H1 (cell line): ENCODE measurements at places on chromosomes 12 and 14.
A peak's percentile ranks its signal among the peaks of the same experiment; 100 is the strongest.

- no peak for DNase-seq
Measured at GRCh38 chr12:107223821-107224220, 130.5 kb upstream of the CRY1 start.

DNA sequence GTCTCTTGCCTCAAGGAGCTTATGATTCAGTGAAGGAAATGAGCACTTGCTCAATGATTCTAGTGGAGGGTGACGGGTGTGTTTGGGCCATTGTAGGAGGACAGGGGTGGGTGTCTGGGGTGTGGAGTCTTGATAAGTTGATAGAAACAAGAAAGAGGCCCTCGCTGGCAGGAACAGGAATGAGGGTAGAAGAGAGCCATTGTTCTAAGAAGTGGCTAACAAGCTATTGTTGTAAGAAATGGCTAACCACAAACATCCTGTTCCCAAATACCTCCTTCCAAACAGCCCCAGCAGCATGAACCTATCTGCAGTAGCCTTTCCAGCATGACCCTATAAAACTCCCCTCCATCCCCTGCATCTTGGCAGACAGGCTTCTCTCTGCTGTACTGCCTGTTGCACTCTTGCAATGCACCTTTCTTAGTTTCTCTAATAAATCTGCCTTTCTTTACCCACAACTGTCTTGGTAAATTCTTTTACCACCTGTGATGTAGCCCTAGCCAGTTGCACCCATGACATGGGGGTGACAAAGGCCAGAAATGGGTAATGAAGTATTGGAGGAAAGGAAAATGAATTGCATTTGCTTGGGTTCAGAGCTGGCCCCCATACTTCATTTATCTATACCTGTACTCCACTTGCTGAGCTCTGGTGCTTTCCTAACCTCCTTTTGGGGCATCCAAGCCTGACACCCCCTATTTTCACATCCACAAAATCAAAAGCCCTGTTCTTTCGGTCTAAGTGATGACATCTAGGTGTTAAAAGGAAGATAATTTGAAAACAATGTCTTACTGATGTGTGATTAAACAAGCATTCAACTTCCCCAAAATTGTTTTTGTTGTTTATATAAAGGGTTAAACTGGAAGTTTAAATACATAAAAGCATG, 389.1 kb downstream of the GRIN2B start:
- no peak for DNase-seq

- DNase-seq: no peak
Measured at GRCh38 chr12:117912756-117913155, 56.0 kb downstream of the KSR2 start.

DNA sequence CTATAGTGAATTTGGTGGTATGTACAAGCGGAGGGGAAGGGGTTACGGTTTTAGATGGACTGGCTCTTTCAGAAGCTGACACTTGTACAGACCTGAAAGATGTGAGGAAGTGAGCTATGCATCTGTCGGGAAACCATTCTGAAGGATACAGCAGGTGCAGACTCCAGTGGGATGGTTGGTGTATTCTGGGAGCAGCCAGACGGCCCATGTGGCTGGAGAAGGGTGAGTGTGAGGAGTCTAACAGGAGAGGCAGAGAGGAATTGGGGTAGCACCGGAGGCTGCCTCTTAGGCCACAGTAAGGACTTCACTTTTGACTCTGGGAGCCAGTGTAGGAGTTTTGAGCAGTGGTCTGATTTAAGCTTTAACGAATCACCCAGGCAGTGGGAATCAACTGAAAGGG, 90.7 kb downstream of the APAF1 start:
- no peak for DNase-seq

DNA sequence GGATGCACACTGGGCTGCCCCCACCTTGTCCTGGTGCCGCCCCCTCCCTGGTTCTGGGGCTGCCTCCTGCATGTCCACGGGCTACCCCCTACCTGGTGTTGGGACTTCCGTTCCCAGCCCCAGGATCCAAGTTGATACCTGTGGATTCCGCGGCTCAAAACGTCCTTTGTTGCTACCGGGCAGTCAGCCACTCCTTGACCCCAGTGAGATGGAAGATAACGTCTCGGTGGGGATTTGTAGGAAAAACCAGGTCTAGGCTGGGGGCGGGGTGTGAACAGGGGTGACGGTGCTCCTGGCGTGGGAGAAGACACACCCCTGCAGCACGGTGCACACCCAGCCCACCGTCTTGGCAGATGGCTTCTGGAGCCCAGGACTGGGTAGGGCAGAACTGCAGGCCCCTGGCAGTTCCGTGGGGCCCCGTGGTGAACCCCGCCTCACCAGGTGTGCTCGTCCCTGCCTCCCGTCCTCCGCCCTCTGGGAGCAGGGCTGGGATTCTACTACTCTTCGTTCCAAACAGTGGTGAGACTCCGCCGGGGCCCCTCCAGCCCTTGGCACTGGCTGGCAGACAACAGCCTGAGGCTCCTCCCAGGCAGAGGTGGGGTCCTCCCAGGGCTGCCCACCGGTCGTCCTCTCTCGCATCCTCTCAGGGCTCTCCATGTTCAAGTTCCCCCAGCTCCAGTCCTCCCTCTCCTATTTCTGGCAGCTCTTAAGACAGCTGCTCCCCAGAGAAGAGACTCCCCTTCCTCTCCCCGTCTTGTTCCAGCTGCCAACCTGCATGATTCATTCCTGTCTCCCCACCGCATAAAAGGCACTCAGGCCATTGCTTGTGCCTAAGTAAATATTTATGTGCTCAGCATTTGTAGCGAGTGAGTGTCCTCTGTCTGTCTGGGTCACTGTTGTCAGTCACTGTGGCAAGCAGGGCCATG, 75.5 kb downstream of the FBXL14 start:
- DNase-seq: no peak

DNA sequence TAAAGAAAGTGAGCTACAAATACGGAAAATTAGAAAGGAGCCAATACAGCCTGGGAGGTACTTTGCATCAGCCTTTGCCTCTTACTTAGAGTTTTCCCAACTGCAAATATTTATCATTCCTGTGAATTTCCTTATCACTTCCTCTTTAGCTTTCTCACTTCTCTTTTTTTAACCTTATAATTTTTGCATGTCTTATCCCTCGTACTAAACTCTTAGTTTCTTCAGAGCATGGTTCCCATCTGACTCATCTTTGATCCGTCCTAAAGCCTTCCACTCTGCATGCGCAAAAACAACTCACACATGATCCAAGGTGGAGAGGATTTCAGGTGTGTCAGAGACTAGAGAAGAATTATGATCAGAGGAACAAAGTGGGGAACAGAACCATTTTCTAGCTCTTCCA, 9.6 kb upstream of the SNAPC1 start:
- DNase-seq: no peak

- DNase-seq: no peak
Measured at GRCh38 chr12:93145086-93145485, 216.0 kb upstream of the EEA1 start.

GRCh38 chr12:116482179-116482578, 77.0 kb upstream of the MAP1LC3B2 start:
- DNase-seq: no peak

DNA sequence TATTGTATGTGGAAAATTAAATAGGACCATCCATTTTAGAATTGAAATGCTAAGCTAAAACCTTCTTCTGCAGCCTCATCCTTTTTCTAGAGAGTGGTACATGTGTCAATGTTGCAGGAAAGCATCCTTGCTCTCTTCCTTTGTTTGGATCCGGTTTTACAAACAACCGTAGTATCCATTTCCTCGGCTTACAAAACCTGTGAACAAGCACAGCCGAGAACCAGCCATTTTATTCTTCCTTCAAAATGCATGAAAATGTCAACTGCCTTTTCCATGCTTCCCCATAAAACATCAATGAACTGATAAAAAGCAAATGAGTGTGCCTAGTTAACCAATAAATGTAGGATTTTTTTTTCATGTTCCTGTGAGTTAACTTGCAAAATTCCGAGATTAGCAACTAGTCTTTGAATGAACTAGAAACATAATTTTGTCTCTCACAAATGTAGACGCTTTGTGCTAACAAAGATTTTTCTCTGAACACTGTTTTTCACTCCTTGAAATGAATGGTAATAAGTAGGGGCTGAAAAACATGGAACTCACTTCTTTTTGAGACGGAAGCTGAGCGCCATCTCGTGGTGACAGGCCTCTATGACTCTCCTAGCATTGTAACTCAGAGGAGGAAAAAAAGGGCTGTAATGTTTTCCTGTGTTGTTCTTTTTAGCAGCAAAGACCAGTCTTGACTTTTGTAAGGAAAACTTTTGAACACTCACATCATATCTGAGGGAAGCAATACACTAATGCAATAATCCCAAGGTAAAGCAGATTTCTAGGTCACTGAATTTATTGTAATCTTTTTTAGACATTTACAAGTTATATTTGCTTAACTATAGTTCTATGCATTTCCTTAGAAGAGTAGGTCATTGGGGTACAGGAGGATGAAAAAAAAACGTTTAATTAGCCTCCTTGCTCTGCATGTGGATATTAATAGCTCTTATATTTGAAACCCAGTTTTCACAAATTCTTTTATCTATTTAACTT, 157.4 kb upstream of the FOXG1 start:
- DNase-seq: peak; percentile 17

DNA sequence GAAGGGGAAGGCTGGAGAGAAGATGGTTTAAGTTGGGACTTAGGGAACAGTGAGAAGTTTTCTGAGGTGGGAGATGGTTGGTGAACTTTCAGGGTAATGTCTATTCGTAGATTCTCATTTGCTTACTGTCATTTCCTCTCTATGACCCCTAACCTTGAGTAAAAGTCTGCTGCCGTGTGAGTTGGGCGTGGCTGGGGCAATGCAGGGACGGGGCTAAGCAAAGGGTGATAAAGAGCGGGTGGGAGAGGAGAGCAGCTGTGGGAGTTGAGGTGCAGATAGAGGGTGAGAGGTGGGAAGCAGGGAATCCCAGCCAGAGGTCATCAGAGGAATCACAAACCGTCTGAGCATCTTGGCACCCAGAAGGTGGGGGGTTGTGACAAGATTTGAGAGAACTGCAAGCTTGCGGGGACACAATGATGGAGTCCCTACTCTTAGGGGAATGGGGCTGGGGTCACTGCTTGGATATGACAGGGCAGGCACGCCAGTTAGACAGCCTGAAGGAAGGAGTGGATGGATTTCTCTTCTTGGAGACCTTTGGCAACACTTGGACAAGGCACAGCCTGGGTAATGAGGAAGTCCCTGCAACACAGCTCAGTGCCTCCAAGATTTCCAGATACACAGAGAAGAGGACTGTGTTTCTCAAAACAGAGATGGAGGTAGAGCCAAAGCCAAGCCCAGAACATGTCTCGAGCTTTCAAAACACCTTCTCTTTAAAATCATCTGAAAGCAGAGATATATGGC, 45.9 kb upstream of the CTDSP2 start:
- no peak for DNase-seq

DNA sequence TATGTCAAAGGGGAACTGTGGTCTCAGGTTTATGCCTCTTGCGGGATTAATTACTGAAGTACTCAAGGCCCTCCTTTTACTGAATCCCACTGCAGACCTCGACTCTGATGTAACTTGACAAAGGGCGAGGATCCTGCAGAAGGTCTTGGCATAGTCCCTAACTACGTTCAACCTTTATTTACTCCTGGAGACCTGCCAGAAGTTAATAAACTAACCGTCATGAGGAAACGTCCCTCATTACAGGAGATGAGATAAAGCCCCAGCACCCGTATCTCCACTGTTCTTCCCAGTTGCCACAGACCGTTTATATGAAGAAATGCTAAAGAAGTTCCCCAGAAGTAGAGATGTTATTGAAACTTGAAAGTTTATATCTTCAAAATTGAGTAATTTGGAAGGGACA, 190.9 kb downstream of the ETV6 start:
- no peak for DNase-seq

- DNase-seq: no peak
Measured at GRCh38 chr14:64401949-64402348, 13.8 kb downstream of the MTHFD1 start.

DNA sequence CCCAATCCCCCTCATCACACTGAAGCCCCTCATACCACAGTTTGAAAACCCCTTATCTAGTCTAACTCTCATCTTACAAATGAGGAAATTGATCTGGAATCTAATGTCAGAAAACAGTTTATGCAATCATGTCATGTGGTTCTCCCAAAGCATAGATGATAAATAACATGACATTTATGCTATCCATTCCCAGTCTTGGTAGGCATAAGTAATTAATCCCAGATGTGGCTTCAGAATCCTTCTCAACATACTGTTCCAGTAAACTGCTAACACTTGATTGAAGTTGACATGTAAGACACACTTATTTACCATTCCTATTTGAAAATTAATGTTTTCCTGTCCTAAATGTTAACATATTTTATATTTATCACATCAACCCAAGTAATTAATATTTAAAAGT, 168.7 kb downstream of the GALC start:
- DNase-seq: no peak

- peak; percentile 41 for DNase-seq
Measured at GRCh38 chr14:104423701-104424405, 155.7 kb upstream of the C14orf180 start.

DNA sequence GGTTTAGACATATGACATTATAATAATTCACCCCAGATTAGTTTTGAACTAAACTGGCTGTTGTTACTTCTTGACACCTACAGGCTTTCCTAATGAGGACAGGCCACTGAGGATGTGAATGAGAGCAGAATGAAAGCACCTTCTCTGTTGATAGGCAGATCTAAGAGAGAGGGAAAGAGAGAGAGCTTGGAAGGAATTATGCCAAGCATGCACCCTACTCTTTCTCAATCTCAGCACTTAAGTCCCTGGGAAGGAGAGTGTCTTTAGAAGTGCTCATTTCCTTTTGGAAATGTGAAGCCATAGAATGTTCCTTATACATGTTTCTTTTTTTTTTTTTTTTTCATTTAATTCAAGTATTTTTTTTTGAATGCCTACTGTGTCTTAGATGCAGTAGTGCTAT, 49.0 kb downstream of the TBC1D15 start:
- no peak for DNase-seq

DNA sequence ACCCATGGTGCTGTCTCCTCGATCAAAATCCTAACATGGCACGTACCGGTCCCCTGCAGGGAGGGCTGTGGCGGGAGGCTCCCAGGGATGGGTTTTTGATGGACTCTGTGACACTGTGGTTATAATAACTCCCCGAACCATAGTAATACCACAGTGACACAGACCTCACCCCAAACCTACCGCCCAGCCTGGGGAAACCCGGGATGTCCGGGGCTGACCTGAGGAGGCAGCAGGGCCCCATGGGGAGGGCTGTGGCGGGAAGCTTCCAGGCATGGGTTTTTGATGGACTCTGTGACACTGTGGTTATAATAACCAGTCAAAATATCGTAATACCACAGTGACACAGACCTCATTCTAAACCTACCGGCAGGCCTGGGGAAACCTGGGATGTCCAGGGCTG, 378.0 kb downstream of the TMEM121 start:
- no peak for DNase-seq

GRCh38 chr14:53947094-53947445, 9.6 kb downstream of the BMP4 start:
- DNase-seq: no peak

DNA sequence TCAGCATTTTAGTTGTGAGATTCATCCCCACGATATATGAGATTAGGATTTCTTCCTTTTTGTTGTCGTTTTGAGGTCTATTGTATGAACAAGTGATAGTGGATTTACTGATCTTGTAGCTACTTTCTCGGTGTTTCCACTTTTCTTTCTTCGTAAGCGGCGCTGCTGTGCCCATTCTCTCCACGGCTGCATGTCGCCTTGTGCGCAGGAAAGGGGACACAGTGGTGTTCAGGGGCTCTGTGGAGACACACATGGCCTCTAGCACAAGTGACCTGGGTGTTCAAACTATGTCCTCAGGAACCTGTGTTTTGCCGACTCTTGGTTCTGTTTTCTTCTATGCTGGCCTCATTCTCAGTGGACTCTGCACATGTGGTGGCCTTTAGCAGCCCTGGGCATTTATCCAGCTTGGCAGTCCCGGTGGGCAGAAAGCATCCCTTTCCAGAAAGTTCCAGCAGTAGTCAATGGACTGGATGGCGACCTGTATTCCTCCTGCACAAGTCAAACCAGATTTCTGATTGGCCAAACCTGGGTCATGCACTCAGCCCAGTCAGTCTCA, 18.7 kb downstream of the CKAP4 start:
- no peak for DNase-seq
